Right kidney (tissue), 9 donors: ENCODE measurements at places on chromosomes 4 and X.
A peak's percentile ranks its signal among the peaks of the same experiment; 100 is the strongest.

DNA sequence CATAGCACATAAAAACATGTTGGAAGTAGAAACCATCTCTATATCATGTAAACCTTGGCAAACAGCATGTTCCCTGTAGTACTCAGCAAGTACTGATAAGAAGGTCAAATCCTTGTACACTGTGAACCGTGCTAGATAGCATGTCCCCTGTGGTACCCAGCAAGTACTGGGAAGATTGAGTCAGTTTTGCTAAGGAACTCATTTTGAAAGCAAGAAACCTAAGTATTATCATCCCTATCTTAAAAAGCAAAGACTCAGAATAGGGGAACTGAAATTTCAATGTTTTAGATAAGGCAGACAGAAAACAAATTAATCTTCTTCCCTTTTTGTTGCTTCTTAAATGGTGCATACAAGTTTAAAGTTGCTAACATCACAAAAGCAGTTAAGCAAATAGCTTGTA is 180.2 kb downstream of the RBM46 start:
- DNase-seq = no peak

GRCh38 chr4:54657551-54658251 is at the start of gene KIT:
Gene KIT, plus strand, starts transcription at chr4:54657957. Its CDS starts 58 bp downstream, at chr4:54658015.
- DNase-seq = peak; percentile 87

GRCh38 chrX:21691512-21692018 is 33.4 kb upstream of the KLHL34 start:
- no peak for DNase-seq

DNA sequence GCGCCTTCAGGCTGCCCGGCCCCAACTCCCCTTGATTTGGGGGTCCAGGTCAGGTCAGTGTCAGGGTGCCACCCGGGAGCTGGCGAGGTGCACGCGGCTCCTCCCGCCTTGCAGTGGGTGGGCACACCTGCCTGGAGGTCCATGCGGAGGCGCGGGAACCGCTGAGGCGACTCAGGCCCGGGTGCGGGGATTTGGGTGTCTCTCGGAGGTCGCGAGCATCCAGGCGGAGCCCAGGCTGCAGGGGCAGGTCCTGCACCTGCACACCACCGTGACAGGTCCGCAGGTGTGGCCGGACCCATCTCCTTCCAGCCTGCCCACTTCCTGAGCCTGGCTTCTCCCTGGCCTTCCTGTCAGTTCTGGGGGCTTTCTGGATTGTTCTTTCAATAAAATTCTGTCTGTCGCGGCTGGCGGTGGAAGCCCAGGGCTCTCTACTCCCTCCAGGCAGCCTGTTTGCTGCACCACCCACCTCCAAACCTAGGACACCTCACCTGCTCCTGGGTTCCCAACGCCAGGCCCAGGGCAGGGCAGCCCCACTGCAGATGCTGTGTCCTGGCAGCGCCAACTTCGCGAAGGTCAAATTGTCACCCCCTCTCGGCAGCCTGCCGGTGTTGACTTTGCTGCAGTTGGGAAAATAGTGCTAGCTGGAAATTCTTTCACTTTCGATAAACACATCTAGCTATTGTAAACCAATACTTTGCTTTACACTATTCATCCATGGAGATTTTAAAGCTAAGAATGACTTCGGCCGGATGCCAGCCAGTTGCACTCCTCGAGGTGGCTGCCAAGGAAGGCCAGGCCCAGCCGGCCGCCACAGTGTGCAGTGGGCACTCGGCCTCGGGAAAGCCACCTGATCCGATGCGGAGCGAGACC is 35.9 kb downstream of the FGFRL1 start:
- DNase-seq = peak; percentile 46

GRCh38 chr4:80452768-80453167 is 117.2 kb downstream of the CFAP299 start:
- DNase-seq = no peak

DNA sequence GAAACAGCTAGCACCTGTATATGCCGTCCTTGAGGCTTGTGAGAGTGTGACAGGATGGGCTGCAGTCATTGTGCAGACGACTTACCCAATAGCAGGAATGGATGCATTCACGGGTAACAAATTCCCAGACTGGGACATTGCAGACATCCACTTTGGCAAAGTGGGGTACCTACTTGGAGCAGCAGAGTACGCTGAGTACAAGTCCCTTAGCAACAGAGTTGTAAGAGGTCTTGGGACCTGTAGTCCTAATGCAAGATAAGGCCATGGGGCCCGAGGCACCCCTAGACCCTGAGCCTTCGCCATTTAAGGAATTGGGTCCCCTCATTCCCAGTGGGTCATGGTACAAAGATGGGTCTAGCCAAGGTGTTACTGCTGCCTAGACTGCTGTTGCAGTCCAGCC is 55.4 kb upstream of the CCDC149 start:
- no peak for DNase-seq

- no peak for DNase-seq
Observed at GRCh38 chr4:36551697-36552214, 270.3 kb downstream of the DTHD1 start.

- DNase-seq = no peak
Observed at GRCh38 chr4:17155486-17155885, 257.0 kb upstream of the LDB2 start.

DNA sequence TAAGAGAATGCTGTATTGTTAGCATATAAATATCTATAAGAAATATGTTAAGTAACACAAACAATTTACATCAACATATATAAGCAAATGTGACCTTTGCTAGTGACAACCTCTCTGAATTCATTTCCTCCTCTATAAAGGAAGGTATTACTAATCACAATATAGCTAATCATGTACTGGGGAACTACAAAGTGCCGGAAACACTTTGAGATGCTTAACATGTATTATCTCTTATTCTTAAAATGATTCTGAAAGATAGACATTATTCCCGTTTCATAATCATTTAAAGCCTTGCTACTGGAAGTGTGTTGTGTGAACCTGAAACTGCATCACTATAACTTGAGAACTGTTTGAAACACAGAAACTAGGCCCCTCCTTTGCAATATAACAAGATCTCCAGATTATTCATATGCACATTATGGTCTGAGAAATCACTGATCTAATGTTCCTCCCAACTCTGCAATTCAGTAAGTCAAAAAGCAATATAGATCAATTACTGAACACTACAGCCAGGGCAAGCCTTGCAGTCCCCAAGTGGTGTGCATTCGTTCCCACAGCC is 54.0 kb downstream of the KLHL8 start:
- DNase-seq = no peak

DNA sequence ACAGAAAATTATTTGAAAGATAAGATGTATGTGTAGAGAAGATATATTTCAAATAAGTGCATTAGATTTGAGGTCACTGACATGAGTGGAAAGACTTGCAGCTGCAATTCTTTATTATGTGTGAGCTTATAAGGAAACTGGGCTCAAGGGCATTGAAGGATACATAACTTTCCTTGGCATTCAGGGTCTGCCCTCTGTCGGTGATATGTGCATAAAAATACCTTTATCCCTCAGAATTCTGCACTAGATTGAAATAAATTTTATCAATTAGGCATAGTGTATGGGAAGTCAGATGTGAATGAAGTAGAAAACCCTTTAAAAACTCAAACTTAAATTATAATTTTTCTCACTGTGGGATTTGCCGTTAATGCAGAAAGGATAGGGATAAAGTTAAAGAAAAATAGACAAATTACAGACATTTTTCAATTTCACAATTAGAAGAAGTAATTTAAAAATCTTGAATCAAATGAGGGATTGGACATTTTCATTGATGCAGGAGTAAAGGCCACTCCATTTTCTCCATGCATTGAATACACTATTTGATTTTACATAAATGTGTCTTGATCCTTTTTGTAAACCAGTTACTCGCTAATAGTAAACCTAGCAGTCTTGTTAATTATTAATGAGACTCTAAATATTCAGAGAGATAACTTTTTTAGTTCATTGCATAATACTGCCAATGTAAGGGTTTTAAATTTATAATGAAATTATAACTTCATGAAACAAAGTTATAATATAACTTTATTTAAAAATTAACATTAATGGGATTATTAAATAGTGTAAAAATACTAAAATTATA is 21.0 kb upstream of the ETNPPL start:
- no peak for DNase-seq

- no peak for DNase-seq
Observed at GRCh38 chrX:74251006-74251930, 52.7 kb upstream of the ZCCHC13 start.

DNA sequence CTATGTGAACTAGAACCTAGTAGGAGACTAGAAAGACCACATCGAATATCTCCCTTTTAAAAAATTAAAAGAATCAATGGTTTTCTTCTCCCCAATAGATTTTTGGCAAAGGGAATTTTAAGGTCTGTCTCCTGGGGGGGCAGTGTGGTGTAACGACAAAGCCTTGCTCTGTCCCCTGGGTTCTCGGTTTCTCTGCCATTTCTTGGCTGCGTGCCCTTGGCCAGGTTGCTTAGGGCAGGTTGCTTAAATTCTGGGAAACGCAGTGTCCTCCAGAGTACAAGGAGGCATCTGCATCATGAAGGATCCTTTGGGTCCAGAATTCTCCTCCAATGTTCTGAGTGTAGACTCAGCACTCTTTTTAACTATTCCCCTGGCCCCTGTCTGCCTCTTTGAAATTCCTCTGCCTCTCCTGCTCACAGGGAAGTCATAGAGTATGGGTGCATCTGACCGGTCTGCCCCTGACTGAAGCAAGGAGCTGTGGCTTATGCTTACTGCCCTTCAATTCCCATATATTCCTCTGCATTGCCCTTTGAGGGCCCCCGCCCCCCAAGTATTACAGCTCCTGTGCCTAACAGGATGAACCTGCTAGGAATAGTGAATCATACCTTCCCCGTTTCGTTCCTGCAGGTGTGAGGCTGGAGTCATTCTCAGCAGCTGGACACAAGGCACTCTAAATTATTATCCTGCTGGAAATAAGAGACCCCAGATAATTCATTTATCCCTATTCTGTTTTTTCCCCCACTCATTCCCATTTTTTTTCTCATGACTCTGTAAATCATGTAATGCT is 2.2 kb downstream of the KIT start:
- no peak for DNase-seq

DNA sequence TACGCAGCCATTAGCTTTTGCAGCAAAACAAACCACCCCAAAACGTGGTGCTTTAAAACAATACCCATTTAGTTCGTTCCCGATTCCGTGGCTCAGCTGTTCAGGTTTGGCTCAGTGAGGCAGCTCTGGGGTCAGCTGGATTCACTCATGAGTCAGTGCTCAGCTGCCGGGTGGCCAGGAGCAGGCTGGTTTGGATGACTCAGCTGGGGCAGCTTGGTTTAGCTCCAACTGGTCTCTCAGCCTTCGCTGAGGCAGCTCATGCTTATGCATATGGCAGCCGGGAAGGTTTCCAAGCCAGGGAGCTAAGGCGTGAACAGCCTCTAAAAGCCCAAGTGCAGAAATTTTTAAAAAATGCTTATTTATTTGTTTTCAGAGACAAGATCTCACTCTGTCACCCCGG is 13.3 kb upstream of the CD99 start:
- DNase-seq = no peak

DNA sequence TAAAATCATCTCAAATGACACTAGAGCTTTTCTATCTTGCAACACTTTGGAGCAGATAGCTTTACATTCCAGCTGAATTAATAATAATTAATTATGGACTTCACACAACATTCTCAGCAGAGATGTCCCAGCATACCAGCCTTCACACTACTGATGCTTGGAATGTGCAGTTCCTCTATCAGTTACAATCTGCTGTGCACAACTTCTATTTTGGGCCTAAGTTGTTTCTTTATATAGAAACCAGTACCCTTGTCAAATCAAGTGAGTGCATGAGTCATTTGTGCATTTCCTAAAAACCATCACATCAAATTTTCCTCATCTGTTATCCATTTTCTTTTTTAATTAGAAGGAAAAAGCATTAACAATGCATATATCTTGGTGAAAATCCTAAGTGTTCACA is 8.8 kb upstream of the RASL11B start:
- no peak for DNase-seq

DNA sequence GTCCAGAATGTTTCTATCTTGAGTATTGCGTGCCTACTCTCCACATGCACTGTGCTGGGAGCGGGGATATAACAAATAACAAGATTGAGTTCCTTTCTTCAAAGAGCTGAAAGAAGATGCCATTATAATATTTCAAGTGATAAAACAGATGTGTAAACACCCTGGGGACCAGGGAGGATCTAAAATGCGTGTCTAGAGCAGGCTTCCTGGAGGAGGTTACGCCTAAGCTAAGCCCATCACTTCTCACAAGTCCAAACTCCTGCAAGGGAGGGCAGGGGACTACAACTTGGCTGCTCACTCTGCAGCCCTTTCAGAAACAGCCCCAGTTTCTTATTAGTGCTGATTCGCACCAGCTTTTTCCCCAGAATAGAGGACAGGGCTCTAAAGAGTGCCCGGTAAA is 21.5 kb downstream of the PTCHD1 start:
- no peak for DNase-seq

GRCh38 chr4:6926681-6927478 is 17.3 kb downstream of the TBC1D14 start:
- no peak for DNase-seq

- peak; percentile 14 for DNase-seq
Observed at GRCh38 chr4:82268050-82268825, 105.6 kb downstream of the HNRNPD start.

- no peak for DNase-seq
Observed at GRCh38 chrX:48833542-48834138, 1.8 kb downstream of the PCSK1N start.

- DNase-seq = peak; percentile 35
Observed at GRCh38 chr4:109432696-109433095, 919 bp upstream of the SEC24B start.
